ENCODE measurements at places on chromosomes 2 and 18.

- DNase-seq = no peak
These were observed 618 bp upstream of the LYPD1 start for GRCh38 chr2:132670496-132671150.

DNA sequence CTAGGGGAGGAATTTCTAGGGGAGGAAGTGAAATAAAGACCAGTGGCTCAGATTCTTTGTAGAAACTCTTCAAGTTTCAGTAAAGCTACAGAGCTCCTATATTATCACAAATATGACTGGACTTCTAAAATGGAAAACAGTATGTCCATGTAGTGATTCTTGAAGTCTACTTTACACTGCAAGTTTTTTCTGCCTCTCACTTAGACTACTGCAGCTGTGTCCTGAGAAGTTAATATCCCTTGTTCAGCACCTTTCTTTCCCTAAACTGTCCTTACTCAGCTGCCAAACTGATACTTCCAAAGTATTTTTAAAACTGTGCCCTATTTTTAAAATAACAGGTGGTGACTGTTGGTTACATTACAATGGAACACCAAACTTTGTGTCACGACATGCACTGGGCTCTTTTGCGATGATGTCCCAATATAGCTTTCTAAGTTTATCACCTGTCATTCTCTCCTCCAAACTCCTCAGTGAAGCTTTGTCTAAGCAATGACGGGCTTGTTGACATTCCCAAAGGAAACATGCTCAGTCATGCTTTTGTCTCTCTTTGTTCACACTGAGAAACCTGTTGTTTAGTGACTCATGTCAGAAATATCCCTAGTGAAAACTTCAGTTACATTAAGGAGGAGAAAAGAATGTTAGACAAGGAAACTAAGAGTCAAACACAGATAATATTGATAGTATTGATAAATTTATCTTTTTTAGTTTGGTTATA is 341.1 kb downstream of the ARL6IP6 start:
- no peak for DNase-seq

GRCh38 chr2:61214171-61214570 is 52.2 kb downstream of the C2orf74 start:
- no peak for DNase-seq

DNA sequence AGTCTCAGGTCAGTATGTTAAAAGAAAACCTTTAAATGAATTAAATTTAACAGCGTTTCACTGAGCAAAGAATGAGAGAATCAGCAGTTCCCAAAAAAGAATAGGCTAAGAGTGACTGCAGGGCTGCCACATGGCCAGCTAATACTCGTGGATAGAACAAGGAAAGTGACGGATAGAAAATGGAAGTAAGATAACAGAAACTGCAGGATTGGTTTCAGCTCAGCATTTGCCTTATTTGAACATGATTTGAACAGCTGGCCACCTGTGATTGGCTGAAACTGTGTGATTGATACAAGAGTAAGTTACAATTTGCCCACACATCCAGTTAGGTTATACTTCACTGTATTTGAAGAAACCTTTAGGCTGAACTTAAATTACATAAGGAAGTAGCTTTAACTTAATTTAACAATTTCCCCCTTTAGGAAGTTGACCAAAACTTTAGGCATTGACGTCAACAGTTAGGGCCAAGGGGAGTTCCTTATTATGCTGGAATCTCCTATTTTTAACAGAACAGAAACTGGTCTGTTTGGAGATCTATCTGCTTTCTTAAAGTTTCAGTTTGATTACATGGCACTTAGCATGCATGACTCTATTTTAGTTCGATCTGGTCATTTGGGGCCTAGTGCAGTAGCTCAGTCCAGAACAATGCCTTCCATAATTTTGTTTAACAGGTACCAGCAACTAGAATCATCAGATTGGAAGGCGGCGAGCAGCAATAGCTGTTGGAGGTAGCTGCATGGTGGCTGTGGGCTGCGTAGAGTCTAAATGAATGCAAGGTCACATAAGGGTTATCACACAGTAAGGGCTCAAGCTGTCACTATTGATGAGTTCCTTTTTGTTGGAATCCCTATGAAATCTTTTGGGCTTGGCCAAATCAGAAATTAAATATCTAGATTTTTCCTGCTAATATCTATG is 143.4 kb downstream of the TRIM43 start:
- DNase-seq = no peak

DNA sequence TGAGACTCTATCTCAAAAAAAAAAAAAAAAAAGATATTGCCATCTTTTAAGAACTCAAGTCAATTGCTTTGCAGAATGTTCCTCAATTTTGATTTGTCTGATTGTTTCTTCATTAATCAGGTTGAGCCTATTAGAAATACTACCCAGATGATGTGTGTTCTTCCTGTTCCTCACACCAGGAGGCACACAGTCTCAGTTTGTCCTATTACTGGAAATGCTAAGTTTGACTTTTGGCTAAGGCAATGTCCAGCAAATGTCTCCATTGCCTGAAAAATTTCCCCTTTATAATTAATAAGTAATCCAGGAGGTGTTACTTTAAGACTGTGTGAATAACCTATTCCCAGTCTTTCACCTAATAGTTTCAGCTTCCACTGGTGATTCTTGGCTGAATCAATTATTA is 28.4 kb downstream of the BOLA3 start:
- no peak for DNase-seq

DNA sequence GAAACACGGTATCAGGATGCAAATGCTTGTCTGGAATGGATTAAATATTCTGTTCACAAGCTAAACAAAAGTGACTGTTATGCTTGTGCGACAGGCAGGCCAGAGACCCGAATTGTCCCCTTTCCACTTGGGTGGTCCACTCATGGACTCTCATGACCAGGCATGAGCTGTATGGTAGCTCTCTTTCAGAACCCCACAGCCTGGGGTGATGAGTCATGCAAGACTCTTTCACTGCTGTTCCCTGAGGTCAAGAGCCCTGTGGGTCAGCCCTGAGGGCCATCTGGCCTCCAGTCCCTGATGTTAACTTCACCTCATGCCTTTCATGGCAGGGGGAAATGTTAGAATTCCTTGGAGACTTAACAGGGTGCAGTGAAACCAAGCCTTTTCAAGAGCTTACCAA is 13.7 kb upstream of the SAP130 start:
- DNase-seq = no peak

DNA sequence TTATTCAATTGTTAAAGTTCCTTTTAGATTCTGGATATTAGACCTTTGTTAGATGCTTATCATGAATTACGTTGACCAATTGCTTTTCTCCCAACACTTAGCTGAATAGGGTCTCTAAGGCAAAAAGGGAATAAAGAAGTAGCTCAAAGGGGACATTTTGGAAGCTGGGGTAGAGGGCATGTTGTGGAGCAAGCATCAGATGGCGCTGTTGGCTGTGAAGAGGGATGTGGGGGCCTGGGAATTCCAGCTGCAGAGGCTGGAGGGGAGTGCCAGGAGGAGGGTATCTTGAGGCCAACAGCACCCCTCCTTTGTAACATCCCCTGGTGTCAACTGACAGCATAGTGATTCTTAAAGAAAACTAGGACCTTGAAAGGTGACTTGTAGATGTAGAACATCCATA is 198.2 kb downstream of the ADCYAP1 start:
- no peak for DNase-seq

DNA sequence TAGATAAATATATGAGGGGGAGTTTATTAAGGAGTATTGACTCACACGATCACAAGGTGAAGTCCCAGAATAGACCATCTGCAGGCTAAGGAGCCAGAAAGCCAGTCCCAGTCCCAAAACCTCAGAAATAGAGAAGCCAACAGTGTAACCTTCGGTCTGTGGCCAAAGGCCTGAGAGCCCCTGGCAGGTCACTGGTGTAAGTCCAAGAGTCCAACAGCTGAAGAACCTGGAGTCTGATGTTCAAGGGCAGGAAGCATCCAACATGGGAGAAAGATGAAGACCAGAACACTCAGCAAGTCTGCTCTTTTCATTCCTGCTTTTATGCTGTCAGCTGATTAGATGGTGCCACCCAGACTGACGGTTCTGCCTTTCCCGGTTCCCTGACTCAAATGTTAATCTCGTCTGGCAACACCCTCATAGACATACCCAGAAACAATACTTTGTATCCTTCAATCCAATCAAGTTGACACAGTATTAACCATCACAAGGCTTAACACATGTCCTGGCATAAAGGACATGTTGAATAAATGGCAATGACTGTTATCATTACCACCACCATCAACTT is 56.7 kb downstream of the MAPK4 start:
- no peak for DNase-seq

GRCh38 chr2:110805894-110806452 is 73.6 kb downstream of the ACOXL start:
- DNase-seq = no peak

DNA sequence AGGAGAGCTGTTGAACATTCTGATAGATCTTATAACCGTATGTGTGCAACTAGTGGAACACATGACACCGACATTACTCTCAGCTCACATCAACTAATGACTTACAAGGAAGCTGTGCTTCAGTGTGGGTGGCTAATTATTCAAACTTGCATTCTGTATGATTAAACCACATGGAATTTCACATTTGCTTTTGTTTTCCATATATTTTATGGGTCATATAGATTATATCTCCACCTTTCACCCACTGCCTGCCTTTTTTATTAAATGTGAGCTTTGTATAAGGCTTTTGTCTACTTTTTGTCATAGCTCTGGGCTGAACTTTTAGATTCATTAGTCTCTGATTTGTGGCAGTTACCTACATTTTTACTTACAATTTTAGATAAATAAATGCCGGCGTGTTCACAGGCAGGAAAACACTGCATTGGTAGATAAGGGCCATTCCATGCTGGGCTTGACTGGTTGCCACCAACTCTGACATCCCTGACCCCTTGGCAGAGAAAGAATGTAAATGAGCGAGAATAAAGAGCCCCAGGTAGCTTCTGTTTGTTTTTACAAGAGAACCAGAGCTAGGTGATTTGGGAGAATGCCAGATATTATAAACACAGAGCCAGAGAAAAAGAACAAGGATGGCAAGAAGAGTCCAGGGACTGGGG is 35.7 kb downstream of the LYPD6 start:
- DNase-seq = no peak

DNA sequence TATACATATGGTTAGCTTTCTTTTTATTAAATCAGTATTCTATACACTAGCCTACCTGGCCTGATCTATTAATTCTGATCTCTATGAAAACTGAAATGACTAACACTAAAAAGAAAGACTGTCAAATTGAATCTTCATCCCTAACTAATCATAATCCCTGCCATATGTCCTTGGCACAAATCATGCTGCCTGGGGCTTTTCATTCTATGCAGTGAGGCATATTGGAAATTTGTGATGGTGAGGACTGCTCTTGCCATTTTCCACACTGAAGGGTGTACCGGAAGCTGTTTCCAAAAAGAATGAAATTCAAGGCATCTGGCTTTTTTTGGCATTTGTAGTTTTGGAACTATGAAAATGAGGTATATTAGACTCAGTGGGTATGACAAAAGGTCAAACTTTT is 39.7 kb downstream of the RAPGEF4 start:
- DNase-seq = no peak

- no peak for DNase-seq
These were observed 94.8 kb upstream of the OTOS start for GRCh38 chr2:240235149-240235803.

DNA sequence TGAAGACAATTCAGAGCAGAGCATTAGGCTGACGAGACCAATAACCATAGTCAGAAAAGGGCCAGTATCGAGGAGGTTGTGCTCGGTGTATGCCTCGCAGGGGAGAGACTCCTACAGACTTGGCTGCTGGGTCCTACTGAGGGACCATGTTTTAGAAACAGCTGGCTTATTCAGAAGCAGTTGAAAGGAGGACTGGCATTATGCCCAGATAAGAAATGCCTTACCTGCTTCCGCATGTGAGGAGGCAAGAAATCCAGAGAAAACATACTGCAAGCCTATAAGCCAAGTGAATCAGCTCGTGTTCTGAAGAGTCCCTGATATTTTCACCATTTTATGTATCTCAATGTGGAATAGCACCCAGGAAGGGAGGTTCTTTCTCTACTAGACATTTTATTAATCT is 434.7 kb downstream of the GRB14 start:
- no peak for DNase-seq

DNA sequence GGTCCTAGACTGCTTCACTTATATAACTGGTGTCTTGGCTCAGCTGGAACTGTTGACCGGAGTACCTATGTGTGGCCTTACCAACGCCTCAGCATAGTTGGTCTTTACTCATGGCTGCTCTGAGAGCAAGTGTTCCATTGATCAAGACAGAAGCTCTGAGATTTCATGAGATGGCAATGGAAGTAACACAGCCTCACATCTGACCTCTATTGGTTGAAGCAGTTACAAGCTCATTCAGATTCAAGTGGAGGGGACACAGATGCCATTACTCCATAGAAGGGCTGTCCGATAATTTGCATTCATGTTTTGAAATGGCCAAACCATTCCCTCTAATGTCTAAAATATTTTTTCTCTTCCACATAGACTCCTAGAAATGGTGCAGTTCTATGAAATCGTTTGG is 46.4 kb upstream of the STK39 start:
- no peak for DNase-seq

GRCh38 chr2:106057206-106057605 is 136.9 kb downstream of the UXS1 start:
- no peak for DNase-seq

DNA sequence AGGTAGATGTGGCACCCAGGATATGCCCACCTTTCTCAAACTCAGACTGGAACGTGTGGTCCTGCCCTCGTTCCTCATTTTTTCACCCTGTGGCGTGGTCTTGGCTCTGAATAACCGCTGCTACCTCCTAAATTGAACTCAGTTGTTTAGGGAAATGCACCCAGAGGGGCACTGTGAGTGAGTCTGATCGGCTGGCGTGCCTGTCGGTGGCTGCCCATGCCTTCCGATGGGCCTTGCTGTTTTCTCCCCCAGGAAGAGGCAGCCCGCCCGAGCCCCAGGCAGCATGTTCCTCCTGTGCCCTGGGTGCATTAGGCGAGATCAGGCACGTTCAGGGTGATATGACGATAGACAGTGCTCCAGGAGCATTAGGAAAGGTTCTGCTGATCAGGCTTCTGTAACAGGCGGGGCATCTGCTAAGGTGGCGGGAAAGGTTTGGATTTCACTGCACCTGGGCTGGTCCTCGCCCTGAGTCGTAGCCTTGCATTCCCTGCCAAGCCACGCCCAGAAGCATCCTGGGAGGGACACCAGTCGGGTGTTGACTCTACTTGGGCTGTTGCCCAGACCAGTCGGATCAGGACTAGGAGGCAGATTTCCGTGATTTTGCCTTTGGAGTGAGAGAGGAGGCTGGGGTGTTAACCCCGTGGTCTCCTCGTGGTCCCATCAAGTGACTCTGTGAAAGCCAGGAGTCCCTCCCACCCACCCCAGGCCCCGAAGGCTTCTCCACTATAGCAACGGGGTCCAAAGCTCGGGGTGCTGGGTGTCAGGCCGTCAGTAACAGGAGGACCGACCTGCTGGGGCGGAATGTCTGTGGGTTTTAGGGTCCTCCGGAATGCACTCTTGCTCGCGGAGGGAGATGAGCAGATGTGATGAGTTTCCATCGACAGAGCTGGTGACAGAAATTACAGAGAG is 75.1 kb downstream of the SH3BP4 start:
- no peak for DNase-seq

- DNase-seq = no peak
These were observed 61.1 kb upstream of the TFPI start for GRCh38 chr2:187615364-187615763.

GRCh38 chr18:28409811-28410210 is 232.9 kb upstream of the CDH2 start:
- DNase-seq = no peak

Measured in GM12864 (cell line).